NCI-H524 treated with DMSO at 0.1 percent for 48 hours (cell line): ENCODE measurements at places on chromosomes 2 and 18.

GRCh38 chr2:11753886-11754699, 7.7 kb downstream of the LPIN1 start:
- no peak for DNase-seq

DNA sequence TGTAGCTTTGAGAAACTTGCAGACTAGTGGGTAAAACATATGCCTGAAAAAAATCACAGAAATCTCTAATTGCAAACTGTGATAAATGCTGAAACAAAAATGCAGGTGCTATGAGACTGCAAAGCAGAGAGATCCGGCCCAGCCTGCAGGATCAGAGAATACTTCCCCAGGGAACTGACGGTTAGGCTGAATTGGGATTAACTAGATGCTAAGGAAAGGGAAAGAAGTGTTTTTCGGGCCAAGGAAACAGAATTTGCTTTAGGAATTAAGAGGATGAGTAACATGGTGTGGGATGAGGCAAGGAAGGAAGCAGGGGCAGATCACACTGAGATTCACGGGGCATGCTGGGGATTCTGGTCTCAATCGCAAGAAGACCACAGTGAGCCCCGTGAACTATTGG, 71.5 kb downstream of the OSBPL6 start:
- DNase-seq: no peak

GRCh38 chr18:2964361-2965010, 48.5 kb downstream of the LPIN2 start:
- DNase-seq: no peak

- no peak for DNase-seq
Measured at GRCh38 chr18:57428221-57429150, 6.7 kb upstream of the ONECUT2 start.

GRCh38 chr2:71129902-71130151, 202 bp downstream of the MCEE start:
- peak; percentile 27 for DNase-seq

GRCh38 chr2:167771628-167772027, 475.8 kb downstream of the STK39 start:
- no peak for DNase-seq

GRCh38 chr18:50711386-50711785, 108.4 kb downstream of the MRO start:
- peak; percentile 90 for DNase-seq

DNA sequence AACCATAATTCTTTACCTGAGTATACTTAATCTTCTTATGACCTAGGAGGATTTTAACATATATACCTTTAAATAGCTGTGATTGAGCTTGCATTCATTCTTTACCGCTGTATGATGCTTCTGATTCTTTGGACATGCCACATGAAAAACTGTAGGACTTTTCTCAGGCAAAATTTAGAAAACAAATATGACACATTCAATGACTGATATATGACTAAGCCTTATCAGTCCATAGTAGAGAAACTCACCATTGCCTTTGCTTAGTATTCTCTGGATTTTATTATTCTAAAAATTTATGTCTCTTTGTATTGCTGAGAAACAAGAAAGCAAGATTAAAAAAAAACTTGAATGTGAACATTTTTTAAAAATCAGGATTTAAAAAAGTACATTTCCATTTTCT, 3.7 kb downstream of the FAM171B start:
- DNase-seq: no peak

- DNase-seq: no peak
Measured at GRCh38 chr2:161436411-161436810, 20.3 kb downstream of the TBR1 start.

DNA sequence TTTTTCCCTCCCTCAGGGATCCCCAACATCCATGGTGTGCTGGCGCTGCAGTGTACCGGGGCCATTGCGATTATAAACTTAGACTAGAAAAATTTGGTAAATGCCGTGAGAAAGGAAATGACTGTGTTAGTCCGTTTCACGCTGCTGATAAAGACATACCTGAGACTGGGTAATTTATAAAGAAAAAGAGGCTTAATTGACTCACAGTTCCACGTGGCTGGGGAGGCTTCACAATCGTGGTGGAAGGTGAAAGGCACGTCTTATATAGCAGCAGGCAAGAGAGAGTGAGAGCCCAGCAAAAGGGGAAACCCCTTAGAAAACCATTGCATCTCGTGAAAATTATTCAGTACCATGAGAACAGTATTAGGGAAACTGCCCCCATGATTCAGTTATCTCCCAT, 44.3 kb downstream of the NTSR2 start:
- DNase-seq: no peak

- no peak for DNase-seq
Measured at GRCh38 chr2:17621781-17622180, 81.3 kb downstream of the VSNL1 start.

GRCh38 chr18:69995774-69996173, 48.1 kb upstream of the CD226 start:
- DNase-seq: no peak

DNA sequence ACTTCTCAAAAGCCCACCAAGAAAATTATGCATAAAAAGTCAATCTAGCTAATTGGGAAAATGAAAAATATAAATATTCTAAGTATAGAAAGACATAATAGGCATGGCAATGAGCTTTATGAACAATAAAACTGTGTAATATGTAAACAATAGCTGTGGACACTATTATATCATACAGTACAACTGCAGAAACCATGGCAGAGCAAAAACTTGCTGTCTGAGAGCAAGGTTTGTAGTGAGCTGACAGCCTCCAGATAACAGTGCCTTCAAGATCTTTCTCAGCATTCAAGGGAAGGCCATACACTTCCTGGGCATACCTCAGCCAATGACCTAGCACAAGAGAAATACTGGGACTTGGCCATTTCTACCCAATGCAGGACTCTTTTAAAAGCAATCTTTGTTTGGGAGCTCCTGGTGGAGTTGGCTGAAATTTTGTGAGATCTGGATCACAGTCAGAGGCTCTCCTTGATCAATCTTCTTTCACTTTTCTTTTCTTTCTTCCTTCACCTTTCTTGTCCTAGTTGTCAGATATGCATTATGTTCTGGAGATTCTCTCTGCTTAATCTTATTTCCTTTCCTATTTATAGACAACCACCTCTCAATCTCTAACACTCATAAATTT, 427.2 kb upstream of the UBE2E3 start:
- DNase-seq: no peak

GRCh38 chr2:19364014-19364413, 5.6 kb upstream of the OSR1 start:
- DNase-seq: no peak

GRCh38 chr18:55306359-55307024, 281.5 kb downstream of the TCF4 start:
- DNase-seq: no peak

DNA sequence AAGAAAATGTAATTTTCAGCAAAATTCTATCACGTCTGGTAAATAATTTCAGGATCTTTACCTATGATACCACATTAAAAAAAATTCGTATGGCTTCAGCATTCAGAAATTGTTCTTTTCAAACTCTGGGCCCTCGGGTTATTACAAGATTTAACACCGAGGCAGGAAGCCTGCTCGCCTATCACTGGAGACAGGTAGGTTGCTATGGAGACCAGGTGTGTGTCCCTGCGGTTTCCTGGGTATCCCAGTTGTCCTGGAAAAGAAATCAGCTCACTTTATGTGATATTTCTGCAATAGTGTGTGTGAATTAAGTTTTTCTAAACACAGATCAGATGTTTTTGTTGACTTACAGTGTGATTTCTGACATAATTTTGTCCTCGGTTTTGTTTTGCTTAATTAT, 14.2 kb downstream of the HPCAL1 start:
- DNase-seq: no peak

GRCh38 chr2:158932131-158932645, 36.3 kb upstream of the TANC1 start:
- no peak for DNase-seq

GRCh38 chr2:32064021-32064601, 755 bp downstream of the SPAST start:
- no peak for DNase-seq

DNA sequence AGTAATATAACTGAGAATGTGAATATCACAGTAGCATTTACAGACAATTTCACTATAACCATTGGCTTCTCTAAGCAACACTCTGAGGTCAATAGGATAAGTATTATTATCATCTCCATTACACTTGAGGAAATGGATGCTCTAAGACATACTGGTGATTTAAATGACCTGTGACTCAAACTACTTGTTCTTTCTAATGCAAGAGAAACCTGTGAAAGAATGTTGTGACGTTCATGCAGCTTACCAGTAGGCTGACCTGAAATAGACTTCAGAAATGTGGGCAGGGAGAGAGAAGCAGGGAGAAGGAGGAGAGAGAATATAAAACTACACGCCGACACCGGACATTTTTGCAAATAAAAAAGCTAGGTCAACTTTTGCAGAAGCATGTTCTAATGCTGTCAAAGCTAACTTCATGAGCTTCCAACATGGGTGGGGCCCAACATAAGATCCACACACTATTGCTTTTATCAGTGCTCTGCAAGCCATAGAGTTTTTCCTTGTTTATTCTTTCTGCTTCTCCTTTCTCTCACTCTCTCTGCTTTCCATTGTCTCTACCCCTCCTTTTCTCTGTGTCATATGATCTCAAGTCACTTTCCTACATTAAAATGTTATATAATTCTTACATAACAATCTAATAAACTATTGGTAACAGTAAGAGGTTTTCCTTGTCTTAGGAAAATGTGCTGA, 217.6 kb upstream of the FN1 start:
- DNase-seq: no peak

GRCh38 chr2:57146951-57147350, 899.7 kb upstream of the VRK2 start:
- no peak for DNase-seq

GRCh38 chr2:9837451-9837850, 5.8 kb upstream of the TAF1B start:
- no peak for DNase-seq

DNA sequence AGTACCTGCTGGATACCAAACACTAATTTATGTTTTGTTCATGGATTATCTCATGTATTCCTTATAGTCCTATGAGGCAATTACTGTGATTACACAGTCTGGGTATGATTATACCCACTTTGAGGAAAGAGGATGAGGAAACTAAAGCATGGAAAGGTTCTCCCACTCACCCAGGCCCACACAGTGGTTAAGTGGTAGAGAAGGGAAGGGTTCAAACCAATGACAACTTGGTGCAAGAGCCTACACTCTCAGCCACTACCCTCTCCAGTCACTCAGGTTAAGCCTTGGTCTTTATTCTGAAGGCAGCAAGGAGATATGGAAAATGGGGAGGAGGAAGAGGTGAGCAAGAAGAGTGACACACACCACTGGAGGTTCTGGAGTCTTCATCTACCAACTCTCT, 64.5 kb upstream of the PPP1CB start:
- no peak for DNase-seq

DNA sequence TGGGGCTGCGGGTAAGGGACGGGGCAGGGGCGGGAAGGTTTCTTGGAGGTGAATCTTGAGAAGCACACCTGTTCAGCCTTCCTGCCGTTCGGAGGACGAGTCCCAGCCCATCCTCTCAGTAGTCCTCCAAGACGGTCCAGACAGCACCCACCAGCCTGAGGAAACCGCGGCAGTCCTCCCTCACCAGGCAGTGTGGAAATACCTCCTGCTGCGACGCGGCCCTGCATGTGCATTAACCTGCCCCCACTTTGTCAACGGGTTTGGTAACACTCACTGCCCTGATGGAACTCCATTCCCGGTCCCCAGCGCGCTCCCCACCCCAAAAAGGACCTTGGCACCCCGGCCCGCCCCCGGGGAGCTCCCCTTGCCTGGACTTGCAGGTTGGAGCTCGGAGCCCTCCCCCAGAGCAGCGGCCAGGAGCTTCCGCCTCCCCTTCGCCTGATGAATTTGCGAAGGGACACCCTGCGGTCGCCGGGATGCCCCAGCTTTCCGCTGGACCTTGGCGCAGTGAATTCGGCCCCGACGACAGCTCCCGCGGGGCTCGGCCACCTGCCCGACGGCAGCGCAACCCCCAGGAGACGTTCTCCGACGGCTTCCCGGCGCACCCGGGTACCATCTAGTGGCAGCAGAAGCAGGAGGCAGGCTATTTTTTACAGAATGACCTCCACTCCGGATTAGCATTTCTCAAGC, 31.5 kb downstream of the ACVR1C start:
- no peak for DNase-seq

GRCh38 chr2:20676353-20677215, 9.6 kb downstream of the GDF7 start:
- no peak for DNase-seq

- no peak for DNase-seq
Measured at GRCh38 chr2:127569666-127570065, 34.2 kb downstream of the MYO7B start.

GRCh38 chr2:183868707-183869106, 729.6 kb upstream of the ZNF804A start:
- no peak for DNase-seq

GRCh38 chr2:68921646-68922045, 31.0 kb downstream of the GKN2 start:
- DNase-seq: no peak

DNA sequence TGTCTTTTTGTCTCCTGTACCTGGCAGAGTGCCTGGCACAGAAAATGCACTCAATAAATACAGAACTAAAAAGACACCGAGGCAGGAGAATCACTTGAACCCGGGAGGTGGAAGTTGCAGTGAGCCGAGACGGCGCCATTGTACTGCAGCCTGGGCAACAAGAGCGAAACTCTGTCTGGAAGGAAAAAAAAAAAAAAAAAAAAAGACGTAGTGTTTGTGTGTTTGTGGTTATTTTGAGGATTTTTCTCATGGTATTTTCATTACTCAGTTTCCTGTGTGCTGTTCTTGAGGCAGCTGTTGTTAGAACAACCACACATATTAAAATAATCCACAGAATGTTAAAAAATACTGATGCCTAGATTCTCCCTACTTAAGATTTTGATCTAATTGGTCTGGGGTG, 519.2 kb upstream of the SPHKAP start:
- no peak for DNase-seq

DNA sequence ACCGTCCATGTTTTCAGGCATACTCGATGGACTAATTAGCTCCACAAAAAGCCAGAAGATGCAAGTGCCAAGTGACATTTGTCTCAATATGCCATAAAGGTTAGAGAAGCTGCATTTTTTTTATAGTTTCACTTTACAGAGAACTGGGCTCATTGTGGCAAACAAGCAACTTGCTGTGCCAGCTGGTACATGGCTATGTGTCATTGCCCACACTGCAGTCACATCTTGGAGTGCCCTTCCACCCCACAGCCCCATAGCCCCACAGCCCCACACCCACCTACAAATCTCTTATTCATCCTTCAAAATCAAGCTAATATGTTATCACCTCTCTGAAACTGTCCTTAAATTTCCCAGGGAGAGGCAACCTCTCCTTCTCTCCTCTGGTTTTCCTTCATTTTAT, 451.9 kb downstream of the ARHGAP15 start:
- DNase-seq: no peak

DNA sequence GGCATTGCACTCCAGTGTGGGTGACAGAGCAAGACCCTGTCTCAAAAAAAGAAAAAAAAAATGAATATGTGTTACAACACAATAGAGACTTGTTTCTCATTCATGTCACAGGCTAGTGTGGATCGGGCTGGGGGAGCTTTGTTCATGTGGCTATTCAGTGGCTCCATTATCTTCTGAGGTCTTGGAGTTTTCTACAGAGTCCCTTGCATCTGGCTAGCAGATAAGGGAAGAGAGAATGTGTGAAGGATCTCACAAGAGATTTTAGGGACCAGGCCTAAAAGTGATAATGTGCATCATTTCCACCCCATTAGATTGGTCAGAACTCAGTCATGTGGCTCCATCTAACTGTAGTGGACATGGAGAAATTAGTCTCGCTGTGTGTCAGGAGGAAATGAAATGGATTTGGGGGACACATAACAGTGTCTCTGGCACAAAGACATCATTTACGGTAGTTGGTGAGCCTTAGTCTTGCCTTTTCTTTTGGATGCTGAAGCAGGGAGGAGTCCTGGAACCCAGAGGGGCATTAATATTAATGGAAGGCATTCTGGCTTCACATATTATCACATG, 32.4 kb upstream of the CASP10 start:
- no peak for DNase-seq

GRCh38 chr2:200428961-200429665, 80.8 kb downstream of the KCTD18 start:
- no peak for DNase-seq
